NCI-H2081 treated with DMSO at 0.1 percent for 48 hours (cell line): ENCODE measurements at places on chromosomes 7 and 10.

DNA sequence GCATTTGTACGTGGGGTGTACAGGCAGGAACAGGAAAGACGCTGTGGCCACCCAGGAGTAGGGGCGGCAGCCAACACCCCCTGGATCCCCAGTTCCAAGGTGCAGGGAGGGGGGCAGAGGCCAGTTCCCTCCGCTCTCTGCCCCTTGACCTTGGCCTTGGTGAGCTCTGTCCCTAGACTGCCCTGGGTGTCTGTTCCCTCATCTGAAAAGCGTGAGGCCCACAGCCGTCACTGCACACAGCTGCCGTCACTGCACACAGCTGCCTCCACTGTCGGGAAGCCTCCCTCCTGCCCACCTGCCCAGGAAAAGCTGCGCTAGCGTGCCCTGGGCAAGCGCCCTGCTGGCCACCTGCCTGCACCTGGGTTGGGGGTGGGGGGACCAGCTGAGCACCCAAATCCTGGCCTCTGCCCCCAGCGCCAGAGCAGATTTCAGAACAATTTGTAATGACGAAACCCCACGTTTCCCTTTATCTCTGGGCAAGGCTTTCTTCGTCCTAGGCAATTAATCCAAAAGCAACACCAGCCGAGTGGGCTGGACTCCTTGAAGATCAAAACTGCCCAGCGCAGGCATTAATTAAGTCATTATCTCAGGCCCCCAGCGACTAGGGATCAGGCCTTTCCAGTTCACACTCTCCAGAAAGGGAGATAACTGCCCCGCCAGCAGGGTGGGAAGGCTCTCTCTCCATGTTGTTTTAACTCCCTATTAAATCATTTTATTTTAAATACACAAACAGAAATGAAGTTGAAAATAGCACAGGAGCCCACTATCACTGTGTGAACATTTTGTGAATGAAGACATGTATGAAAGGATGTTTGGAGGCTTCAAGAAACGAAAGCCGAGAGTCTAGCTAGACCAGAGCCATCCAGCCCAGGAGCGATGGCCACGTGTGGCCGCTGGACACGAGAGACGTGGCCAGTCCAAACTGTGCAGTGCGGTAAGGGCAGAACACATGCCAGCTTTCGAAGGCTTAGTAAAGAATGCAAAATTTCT is 4.0 kb upstream of the PDGFA start:
- no peak for DNase-seq

DNA sequence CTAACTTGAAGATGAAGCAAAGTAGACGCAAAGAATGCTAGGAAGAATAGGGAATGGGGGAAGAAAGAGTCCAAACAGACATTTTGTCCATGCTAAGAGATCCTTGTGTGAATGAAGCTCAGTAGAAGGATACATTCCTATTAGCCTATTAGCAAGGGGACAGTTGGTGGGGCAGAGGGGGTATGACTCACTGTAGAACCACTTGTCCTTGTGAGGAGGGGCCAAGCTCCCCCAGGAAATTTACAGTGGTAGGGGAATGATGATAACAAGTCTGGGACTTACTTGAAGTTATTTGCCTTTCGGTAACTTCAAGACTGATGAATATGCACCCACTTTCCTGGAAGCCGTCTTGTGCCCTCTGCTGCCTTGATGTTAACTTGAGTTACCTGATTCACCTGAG is 17.2 kb upstream of the SYPL1 start:
- DNase-seq: no peak

DNA sequence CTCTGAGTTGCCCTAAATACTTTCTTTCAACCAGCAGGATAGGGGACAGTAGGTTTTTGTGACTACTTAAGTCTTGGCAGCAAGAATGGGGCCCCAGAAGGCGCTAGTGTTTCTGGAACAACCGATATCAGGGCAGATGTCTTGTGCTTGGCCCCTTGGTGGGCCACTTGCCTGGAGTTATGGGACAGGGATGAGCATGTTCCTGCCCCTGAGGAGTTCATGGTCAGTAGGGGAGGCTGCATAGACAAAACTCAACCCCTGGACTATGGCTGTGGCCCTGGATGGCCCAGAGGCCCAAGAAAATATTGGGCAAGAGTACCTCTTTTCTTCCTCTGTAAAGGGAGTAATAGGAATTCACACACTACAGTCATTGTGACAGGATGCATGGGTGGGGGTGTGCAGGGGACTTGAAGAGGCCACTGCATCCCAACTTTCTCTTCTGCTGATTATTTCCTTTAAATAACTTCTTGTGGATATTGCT is 57.7 kb upstream of the IGFBP3 start:
- no peak for DNase-seq

DNA sequence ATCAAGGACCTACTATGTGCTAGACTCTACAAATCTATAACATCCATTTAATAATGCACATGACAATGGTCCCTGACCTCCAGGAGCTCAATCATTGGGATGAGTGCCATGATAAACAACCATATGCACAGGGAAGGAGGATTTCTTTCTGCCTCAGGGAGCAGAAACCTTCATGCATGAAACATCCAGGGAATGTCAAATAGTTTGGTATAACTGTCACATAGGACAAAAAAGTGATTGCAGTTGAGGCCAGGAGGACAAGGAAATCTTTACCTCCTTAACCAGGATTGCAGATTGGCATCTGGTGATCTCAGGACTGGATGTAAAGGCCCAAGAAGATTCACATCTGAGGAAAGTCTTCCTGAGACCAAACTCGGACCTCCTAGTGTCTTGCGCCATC is 993.1 kb downstream of the KCNMA1 start:
- DNase-seq: no peak

- DNase-seq: no peak
Observed at GRCh38 chr7:71543396-71543795, 411.5 kb downstream of the GALNT17 start.

DNA sequence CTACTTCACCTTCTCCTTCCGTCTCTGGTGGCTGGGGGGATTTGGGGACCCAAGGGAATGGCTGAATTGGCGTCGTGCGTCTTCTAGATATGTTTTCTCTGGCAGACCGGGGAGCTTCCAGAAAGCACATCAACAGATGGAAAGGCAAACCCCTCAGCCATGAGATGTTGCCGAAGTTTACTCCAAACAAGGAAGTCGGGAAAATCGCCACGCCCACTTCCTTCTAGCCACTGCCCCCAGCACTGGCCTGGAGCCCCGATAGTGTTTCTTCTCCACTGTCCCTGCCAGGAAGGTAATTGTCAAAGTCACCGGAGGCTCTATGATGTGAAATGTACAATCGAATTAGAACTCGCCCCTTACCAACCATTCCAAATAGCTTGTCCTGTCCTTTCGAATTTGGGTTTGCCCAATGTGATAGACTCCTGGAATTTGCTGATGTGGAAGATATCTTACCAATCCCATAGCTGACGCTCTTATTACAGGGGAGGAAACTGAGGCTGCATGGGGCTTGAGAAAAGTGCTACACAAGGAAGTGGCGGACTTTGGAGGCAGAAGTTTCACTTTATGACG is 191.0 kb downstream of the LSM5 start:
- DNase-seq: no peak
